ENCODE measurements at places on chromosomes 11 and 22.

DNA sequence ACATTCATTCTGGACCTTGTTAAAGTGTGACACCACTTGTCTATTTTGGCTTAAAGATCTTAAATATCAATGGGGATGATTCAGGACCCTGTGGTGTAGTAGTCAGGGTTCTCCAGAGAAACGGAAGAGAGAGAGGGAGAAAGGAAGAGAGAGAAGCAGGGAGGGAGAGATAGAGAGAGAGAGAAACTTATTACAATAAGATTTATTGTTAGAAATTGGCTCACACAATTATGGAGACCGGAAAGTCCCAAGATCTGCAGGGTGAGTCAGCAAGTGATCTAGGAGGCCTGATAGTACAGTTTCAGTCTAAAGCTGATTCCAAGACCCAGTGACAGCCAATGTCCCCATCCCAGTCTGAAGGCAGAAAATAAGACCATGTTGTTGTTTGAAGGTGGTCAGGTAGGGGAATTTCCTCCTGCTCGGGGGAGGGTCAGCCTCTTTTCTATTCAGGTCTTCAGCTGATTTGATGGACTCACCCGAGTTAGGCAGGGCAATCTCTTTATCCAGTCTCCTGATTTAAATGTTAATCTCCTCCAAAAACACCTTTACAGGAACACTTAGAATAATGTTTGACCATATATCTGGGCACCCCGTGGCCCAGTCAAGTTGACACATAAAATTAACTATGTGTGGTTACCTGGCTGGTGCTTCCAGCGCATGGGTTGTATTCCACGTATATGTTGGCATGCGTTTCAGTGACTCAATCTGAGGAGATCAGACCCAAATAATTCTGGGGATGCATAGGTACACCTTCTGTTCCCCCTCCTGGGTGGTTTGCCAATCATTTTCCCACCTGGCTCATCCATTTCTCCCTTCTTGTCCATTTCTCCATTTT lies 1350.5 kb downstream of the TBC1D22A start:
- no peak for DNase-seq

- DNase-seq, result no peak
Observed at GRCh38 chr11:102385085-102386007, 38.3 kb downstream of the BIRC2 start.

GRCh38 chr22:48045369-48045768 lies 1282.9 kb downstream of the TBC1D22A start:
- no peak for DNase-seq

DNA sequence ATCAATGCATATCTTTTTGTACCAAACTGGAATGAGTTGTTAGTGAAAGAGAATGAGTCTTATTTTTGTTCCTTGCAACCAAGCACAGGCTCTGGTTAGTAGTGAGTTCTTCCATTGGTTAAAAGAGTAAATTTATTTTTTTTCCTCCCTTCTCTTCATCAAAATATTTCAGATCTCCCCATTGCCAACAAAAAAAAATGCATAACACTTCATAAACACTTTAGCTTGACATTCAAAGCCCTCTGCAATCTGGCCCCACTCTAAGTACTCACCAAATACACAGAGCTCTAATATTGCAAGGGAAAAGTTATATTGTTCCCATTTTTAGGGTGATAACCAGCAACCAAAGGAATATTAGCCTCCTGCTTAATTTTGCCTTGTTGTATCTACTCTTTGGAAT lies 333.0 kb upstream of the LUZP2 start:
- no peak for DNase-seq

GRCh38 chr11:62921573-62922188 lies 518 bp upstream of the CHRM1 start:
- no peak for DNase-seq

DNA sequence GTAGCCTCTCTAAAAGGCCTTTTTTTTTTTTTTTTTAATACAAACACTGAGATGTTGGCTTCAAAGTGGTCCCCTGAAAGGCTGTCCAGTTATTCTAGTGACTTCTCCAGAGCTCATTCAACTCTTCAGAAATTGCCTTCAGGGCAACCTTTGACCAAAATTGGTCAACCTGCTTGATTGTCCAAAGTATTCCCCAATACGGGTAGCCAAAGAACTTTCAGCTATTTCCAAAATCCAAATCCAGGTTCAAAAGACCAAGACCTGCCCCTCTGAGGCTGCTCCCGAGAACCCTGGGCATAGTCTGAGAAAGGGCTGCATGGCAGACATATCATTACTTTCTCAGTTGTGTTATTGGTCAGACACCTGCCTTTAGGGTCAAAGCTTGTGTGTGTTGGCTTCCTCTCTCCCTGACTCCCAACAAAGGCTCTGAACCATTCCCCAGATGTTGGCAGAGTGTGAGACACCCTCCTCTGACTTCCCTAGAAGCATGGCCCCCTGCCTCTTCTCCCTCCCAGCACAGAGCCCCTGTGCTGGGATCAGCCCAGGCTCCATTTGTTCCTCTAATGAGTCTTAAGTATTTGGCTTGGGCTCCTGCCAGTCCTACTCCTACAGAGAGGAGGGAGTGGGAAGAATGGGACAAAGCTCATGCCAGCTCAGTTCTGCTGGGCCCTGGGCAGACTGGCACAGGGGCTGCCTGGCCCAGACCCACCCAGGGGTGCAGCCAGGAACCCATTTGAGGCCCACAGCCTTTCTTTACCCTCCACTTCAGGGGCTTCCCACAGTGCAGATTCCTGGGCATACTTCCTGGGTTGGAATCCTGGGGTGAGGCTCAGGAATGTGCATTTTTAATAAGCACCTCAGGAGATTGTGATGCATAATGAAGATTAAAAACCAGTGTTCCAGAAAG lies 30.3 kb downstream of the TNKS1BP1 start:
- no peak for DNase-seq

DNA sequence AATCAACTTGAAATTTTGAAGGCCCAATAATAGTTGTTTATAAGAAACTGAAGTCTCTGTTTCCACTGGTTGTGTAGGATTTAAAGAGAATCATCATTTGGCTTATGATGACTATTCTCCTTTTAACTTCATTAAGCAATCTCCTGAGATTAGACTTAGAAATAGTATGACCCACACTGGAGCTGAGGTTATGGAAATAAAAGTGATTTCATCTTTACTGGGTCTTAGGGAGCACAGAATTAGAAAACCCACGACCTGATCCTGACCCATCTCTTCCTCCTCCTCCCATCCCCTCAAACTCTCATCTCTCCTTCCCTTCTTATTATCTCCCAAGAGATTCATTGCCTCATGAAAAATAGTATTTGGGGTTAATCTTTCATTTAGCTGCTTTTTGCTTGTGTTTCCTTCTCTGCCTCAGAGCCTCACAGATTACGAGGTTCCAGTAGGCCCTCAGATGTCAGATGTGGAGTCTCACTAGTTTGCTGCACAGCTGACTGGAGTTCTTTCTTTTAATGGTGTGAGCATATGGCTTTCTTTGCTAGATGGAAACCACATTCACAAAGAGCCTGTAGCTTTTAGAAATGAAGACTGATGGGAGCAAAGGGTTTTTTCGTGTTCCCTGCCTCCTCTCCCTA lies 85.0 kb downstream of the ALX4 start:
- no peak for DNase-seq

- no peak for DNase-seq
Observed at GRCh38 chr22:20486229-20486628, 9.4 kb downstream of the KLHL22 start.
